ENCODE measurements at places on chromosomes 4 and X.
A peak's percentile ranks its signal among the peaks of the same experiment; 100 is the strongest.

- no peak for DNase-seq
These were observed 40.0 kb upstream of the CASK start for GRCh38 chrX:41963348-41963747.

- no peak for DNase-seq
These were observed 562 bp downstream of the AKAP17A start for GRCh38 chrX:1591863-1592469.

DNA sequence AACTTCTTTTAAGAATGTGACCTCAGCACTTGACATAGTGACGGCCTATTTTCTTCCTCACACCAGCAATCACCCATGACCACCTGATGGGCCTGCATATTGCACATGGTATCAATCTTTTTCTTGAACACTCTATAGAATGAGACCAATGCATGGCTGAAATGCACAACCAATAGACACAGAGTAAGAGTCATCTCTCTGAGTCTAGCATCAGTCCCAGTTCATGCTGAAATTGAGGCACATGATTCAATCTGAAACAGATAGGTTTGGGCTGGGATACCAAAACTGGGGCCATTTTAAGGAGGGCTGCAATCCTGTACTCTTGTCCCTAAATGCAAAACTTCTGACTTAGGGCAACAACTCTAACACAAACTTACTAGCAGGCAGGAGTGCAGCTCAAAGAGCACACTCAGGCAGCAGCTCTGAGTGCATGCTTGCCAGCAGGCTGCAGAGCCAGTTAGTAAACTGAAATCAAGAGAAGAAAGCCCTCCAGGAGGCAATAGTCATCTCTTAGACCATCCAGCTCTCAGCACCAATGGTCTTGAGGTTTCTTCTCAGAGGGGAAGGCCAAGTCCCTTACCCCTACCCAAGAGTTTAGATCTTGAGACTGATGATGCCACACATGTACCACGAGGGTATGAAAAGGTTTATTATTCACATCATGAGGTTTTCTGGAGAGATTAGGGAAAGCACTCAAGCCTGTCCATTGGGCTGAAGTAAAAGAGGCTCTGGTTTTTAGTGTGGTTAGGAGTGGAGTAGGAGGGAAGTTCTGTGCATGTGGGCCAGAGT, 24.7 kb upstream of the GPR101 start:
- DNase-seq = no peak

DNA sequence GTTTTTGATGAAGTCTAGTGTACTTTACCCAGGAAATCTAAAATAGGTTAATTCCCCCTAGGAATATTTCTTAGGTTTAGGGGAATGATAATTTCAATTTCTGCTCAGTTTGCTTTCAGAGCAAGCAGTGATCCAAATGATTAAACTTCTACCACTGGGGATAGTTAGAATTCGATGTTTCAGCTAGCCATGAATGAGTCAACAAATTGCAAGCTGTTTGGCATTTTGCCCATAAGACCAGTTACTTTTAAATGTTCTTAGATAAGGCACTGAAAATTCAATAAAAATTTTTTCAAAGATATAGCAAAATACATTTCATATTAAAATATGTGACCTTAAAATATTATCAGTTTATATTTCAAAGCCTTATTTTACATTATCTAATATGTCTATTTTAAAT, 993.6 kb downstream of the ARAP2 start:
- DNase-seq = no peak

- DNase-seq = no peak
These were observed 19.5 kb upstream of the SUPT20HL2 start for GRCh38 chrX:24333371-24333770.

- no peak for DNase-seq
These were observed 82.7 kb downstream of the SORCS2 start for GRCh38 chr4:7275067-7275466.

DNA sequence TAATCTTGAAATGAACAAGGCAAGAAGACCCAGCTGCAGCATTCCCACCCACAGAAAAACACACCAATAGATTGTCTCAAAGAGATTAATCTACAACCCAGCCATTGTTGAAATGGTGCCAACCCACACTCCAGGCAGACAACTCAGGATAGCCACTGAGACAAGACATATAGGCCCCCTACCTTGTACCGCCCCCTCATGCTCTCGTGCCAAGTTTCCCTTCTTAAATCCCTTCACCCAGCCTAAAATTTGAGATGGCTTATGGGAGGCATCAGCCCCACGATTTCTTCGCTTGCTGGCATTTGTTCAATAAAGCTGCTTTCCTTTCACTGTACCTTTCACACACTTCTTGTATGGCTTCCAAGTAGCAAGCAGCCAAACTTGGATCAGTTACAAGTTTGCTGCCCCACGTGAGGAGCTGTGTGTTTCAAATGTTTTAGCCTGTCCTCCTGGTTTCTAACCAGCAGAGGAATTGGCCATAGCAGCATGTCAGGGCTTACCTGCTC, 1754.1 kb downstream of the C4orf33 start:
- DNase-seq = no peak

DNA sequence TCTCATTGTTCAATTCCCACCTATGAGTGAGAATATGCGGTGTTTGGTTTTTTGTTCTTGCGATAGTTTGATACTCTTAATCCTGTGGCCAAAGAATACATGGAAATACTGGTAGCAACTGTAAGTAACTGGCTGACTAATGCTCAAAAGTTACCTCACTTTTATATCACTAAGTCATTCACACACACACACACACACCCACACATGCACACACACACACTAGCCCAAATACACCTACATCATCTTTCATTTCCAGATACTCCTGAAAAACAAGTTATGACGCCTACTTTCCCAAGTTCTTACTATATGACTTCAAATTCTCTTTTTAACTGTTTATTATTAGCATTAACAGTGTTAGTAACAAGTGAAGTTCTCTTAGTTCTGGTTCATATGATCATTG, 101.3 kb downstream of the DCHS2 start:
- no peak for DNase-seq

DNA sequence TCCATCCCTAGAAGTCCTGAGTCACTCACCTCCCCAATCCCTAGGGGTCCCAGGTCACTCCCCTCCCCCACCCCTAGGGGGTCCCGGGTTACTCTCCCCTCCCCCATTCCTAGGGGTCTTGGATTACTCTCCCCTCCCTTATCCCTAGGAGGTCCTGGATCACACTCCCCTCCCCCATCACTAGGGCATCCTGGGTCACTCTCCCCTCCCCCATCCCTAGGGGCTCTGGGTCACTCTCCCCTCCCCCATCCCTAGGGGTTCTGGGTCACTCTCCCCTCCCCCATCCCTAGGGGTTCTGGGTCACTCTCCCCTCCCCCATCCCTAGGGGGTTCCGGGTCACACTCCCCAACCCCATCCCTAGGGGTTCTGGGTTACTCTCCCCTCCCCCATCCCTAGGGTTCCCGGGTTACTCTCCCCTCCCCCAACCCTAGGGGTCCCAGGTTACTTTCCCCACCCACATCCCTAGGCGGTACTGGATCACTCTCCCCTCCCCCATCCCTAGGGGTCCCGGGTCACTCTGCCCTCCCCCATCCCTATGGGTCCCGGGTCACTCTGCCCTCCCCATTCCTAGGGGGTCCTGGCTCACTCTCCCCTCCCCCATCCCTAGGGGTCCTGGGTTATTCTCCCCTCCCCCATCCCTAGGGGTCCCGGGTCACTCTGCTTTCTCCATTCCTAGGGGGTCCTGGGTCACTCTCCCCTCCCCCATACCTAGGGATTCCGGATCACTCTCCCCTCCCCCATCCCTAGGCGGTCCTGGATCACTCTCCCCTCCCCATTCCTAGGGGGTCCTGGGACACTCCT, 2.1 kb downstream of the ASMTL start:
- no peak for DNase-seq

DNA sequence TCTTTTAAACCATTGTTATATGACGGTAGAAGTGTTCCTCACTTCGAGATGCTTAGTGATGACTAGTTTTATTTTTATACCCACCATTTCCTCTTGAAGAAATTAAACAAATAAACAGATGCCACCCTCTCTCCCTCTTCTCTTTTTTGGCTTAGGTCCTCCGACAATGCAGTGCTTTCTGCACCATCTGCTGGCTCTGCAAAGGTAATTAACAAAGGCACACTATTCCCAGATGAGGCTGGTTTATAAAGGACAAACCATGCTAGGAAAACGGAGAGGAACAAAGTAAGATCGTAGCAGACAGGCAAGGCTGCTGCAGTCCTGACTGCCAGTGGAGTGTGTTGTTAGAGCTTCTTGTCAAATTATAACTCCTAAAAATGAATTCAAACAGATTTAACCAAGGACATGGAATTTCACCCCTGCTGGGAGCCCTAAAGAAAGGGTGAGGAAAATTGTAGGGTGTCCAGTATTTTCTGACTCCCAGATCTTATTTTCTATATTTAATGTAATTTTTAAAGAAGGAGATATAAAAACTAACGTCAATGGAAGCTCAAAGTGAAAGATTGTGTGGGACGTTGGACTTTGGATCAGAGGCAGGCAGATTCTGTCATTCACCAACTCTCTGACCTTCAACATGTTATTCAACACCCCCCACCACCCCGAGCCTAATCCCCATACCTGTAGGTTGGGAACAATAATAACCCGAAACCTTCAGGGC, 142.1 kb downstream of the CPEB2 start:
- DNase-seq = peak; percentile 8

DNA sequence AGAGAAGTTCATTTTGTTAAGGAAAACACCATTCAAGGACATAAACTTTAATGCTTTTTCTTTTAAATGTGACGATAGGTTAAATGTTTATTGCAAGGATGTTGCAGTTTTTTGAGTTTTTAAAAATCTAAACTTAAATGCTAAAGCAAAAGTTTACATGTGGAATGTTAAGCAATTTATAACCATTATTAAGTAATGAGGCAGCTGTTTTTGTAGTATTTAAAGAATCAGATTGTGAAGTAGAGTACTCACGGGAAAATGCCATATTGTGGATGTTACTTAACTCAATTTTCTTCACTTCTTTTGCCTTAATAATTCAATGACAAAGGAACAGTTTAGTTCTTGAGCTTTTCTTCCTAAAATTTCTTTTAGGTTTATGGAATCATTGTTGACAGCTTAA, 43.5 kb downstream of the UBE2K start:
- DNase-seq = no peak

- no peak for DNase-seq
These were observed 17.7 kb downstream of the EFNB1 start for GRCh38 chrX:68846536-68846935.

- no peak for DNase-seq
These were observed 12.9 kb downstream of the STIM2 start for GRCh38 chr4:26873391-26874026.

DNA sequence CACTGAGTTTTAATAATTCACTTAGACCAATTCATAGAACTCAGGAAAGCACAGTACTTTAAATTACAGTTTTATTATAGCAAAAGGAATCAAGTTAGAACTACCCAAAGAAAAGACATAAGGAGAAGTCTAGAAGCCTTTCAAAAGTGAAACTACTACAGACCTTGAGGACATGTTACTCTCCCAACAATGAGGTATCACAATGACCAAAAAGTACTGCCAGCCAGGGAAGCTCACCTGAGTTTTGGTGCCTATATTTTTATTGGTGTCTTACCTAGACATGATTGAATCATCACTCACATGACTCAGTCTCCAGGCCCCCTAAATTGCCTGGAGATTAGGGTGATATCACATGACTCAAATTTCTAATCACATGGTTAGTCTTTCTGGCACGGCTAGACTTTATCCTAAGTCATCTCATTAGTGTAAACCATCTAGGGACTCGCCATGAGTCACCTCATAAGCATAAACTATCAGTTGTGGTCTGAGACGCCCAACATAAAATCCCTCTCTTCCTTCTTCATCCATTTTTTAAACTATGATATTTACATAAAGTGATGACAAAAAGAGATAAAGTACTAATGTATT, 372.3 kb downstream of the TMA16 start:
- no peak for DNase-seq

DNA sequence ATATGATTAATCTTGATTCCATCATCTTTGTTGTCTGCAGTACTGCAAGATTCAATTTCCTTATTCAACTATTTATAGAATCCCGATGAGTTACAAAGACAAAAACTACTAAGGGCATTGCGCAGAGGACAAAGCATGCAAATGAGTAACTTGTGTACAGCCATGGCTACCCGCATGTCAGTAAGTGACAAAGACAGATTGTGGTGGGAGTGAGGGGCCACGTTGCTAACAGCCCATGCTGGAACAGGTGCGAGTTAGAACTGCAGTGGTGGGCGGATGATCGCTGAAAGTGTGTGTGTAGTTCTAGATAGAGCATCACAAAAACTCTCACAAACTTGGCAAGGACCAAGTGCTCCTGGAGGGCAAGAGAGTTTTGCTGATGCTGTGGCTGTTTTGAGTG, 49.5 kb downstream of the ACOX3 start:
- DNase-seq = no peak

DNA sequence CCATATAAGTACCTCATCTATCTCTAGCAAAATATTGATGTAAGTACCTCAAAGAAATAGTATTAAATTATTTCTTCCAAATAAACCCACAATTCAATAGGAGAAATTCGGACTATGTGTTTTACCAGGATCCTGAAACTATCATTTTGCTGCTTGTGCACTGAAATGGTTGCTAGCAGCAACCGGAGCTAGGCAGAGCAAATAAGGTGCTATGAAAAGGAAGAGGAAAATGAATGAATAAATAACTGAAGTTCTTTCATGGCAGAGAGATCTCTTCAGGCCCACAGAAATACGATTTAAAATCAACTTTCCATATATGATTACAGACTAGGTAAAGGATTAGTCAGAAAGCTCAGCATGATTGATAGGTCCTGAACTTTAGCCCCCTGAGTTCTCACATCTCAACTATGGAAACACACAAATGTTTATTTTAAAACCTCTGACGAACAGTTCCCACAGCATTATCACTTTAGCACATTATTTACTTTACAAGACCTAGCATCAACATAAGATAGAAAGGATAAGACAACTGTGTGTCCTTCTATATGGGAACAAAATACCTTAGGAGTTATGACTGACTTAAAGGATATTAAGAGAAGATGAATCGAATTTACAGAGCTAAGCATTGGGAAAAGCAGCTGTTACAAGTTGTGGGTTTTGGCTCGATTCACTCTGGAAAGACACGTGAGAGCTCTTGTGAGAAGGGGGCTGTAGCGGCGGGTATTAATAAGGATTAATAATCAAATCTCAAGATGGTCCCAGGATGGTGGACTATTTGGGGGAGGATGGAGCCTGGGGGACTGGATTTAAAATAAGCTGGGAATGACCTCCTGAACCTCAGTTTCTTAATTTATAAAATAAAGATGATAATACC, 104.3 kb downstream of the CORIN start:
- no peak for DNase-seq

- DNase-seq = no peak
These were observed 15.7 kb downstream of the ARMCX6 start for GRCh38 chrX:101602077-101602476.

DNA sequence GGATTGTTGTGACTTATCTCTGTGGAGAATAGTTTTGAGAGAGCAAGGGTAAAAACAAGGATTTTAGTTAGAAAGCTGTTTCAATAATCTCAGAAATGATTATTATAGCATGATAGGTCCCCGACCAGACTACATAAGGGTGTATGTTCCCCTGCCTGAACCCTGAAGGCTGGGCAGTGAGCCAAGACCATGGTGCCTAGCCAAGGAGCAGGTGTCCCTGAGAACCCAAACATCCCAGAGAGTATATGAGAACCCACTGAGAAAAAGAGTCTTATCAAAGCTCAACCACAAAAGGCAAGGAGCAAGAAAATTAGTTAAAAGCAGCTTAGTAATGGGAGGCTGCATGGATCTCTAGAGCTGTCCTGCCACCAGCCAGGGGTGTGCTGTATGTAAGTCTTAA, 94.9 kb upstream of the UNC5C start:
- DNase-seq = no peak

- no peak for DNase-seq
These were observed 14.5 kb upstream of the DKK2 start for GRCh38 chr4:107050525-107051135.

All from DMS 273 treated with DMSO at 0.1 percent for 48 hours (cell line).